ENCODE measurements at places on chromosomes 7 and 10. TPM values are rescaled to one million over a fixed set of nuclear protein-coding genes. Genes with fewer than 3 reads are reported as not detected.
A peak's percentile ranks its signal among the peaks of the same experiment; 100 is the strongest.

Gene GPR158
- polyA plus RNA-seq = 0.33 TPM

Gene PROSER2
- 6.7 TPM for polyA plus RNA-seq

Gene ATG9B
- 1.8 TPM for polyA plus RNA-seq

Gene VSTM4
- polyA plus RNA-seq = 10.2 TPM

Gene MKI67
- polyA plus RNA-seq = 26.5 TPM

Gene HTR7
- polyA plus RNA-seq = 2.2 TPM

Gene LRIT1
- polyA plus RNA-seq = not detected

Gene TSPAN13
- polyA plus RNA-seq = 189 TPM

Gene DKK1
- polyA plus RNA-seq = 2.7 TPM

Gene PDE6C
- polyA plus RNA-seq = 0.55 TPM

DNA sequence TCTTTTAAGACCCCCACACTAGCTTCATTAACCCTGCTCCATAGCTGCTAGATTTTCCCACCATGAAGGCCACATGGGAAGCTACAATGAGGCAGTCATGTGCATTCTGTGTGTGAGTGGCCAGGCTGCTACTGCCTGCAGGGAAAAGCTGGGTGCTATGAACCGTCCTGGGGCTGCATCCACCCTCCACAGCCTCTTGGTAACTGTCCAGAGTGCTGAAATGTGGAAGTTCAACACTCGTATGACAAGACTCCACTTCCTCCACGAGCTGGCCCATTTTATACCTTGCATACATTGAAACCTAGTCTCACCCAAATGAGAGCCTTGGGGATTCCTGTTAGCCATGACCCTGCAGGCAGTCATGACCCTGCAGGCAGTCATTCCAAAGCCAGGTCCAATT lies 59.4 kb downstream of the CUZD1 start:
- DNase-seq = peak; percentile 13

DNA sequence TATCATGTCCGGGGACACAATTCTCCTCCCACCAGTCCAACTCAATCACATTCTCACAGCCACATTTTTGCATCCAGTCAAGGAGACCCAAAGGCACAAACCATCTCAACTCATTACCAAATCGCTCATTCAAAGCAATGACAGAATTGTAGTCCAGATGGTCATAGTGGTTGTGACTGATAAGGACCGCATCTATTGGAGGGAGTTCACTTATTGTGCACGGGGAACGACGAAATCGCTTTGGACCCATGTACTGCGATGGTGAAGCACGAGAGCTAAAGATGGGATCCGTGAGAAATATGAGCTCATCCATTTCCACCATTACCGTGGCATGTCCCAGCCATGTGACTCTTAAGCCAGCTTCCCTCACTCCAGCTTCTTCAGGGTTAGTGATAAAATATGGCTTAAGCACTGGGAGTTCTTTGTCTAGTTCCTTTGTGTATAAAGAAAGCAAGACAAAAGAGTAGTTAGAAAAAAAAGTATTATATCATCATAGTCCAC lies 29.1 kb downstream of the NAPEPLD start:
- no peak for DNase-seq

DNA sequence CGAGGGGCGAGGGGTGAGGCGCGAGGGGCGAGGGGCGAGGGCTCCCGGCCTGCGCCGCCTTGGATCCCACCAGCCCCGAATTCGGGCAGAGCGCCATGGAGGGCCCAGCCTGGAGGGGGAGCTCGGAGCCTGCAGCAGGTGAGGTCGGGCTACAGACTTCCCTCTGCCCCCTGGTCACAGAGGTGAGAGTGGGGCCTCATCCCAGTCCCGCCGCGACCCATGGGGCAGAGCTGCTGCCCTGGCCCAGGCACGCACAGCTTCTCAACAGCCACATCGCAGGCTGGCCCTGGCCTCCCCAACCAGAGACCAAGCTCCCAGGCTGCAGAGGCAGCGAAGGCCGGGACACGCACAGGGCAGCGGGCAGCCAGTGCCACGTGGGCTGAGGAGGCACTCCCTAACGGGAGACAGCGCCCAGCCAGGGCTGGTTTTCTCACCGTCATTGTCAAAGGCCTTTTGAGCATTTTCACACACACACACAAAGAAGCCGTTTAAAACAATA lies 191.8 kb downstream of the PTPRN2 start:
- peak; percentile 29 for DNase-seq

DNA sequence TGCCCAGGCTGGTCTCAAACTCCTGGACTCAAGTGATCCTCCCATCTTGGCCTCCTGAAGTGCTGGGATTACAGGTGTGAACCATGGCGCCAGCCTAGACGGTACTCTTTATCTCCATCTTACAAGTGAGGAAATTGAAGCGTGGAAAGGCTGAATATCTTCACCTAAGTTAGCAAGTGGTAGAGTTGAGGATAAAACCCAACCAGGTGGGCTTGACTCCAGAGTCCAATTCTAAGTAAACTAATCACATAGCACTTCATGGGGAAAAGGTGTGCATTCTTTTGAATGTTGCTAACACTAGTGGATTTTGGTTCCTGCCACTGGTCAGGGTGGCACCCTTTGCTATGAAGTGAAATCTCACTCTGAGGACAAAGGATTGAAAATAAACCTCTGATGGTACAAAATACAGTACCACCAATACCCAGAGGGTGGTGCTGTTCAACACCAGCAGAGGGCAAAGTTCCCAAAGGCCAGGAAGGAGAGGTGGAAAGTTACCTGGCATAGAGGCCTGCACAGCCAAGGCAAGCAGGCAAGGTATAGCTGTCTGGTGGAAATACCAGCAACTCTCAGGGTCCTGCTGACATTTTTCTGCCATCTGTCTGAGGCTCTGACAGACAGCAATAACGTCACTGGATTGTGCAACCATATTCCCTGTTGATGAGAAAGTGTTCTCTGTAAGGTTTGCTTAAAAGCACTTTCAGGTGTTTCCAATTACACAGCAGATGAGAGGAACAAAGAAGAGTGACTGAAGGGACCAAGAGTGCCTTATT lies 17.6 kb downstream of the ZDHHC16 start:
- DNase-seq = peak; percentile 67

- no peak for DNase-seq
These were observed 59.1 kb downstream of the RAMP3 start for GRCh38 chr7:45216622-45217165.

GRCh38 chr10:30701451-30702173 lies 72.1 kb upstream of the LYZL2 start:
- DNase-seq = peak; percentile 8

DNA sequence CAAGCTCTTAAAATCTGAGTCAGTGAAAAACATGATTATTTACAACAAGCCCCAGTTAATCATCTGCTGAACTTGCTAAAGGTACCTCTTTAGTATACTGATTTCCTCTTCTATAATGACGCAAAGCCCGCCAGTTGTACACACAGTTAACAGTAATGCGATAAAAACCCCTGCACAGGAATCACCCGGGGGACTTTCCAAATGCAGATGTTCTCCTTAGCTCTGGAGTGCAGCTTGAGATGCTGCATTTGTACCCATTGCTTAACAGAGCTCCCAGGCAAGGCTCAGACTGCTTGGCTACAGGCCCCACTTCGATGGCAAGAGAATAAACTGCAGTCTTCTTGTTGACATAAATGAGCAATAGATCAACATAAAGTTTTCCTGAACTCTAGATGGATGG lies 279.6 kb upstream of the HGF start:
- DNase-seq = no peak

- no peak for DNase-seq
These were observed 343.7 kb downstream of the ELMO1 start for GRCh38 chr7:37104822-37105518.

GRCh38 chr7:111091593-111092358 lies 849 bp downstream of the LRRN3 start:
- no peak for DNase-seq

GRCh38 chr7:16114633-16115032 lies 306.7 kb downstream of the CRPPA start:
- no peak for DNase-seq

DNA sequence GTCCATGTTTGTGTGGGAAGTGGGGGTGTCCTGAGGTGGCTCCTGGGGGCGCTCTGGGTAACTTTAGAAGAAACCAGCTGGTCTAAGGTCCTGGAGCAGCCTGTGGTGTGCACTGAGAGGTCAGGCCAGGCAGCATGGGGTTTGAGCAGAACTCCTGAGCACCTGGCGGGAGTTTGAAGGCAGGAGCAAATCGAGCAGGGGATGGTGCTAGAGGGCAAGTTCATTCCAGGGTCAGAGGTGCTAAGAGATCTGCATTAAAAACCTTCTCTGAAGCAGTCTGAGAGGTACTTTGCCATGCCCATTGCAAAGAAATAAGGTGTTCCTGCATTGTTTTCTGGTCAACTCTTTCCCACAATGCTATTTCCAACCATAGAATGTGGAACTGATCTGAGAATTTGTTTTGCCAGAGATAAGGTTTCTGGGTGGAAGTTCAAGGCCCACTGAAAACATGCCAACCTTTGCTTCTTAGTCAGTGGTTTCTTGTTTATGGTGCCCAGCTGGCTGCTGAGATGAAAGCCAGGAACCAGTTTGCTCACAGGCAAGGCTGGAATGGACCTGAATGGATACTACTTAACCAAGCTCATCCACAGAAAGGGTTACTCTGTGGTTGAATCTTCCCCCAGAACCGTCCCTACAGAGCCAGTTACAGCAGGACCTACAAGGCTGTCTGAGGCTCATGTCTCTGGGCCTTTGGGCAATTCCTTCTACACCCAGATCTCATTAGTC lies 136.3 kb upstream of the TMEM72 start:
- DNase-seq = no peak

GRCh38 chr7:3234851-3235250 lies 66.2 kb upstream of the SDK1 start:
- DNase-seq = no peak

- no peak for DNase-seq
These were observed 7.0 kb downstream of the CALML3 start for GRCh38 chr10:5531558-5532306.

- no peak for DNase-seq
These were observed 339.6 kb upstream of the VWC2 start for GRCh38 chr7:49433794-49434193.

DNA sequence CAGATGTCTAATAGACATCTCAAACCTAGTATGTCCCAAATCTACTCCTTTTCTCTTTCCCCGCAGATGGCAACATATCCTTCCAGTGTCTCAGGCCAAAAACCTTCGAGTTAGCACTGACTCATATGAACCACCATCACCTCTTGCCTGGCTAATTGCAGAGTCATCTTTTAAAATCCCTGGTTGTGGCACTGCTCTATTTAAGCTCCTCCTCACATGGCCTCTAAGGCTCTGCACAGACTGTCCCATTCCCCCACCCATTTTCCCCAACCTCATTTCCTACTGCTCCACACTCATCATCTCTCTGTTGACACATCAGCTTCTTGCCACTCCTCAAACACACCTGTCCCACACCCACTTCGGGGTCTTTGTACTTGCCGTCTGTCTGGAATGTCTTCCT lies 16.8 kb upstream of the HBP1 start:
- DNase-seq = peak; percentile 29

DNA sequence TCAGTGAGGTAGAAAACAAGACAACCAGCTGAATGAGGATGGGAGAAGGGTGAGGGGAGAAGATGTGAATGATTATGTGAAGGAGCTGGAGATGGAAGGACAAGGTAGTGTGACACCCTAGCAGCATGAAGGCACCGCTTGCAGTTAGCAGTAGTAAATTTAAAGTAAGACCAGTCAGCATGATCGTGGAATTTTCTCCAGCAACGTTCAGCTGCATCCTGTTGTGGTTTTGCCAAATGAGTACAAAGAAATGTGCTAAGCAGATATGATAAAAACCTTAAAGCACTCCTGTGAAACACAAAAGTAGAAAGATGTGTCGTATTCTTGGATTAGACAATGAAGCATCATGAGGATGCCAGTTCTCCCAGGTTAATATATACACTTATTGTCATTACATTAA lies 34.1 kb upstream of the IFRD1 start:
- DNase-seq = no peak

DNA sequence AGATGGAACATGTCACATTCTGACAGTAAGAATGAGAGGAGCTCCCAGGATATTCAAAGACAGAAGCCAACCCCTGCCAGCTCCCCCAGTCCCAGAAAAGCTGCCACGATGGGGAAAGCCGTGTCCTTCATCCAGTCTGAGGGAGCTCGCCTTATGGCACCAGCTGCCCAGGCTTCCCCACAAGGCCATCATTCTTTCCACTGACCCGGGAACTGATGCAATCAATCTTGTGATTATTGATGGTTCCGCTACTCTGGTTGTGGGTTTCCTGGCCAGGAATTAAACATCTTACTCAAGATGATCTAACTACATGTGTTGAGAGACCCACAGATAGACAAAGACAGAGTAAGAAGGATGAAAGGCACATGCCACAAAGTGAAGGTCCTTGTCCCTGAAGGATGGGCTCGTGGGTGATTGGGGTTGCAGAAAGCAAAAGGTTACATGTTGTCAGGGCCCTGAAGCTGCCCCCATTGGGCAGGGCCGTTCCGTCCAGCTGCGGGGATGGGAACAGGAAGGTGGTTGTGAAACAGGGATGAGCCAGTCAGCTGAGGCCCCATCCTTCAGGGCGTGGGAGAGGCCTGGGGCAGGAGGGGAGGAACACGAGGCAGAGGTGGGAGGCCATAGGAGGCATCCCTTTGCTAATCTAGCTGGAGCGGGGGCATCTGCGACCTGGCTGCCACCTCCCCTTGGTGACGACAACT lies 127.6 kb downstream of the OAT start:
- DNase-seq = no peak

DNA sequence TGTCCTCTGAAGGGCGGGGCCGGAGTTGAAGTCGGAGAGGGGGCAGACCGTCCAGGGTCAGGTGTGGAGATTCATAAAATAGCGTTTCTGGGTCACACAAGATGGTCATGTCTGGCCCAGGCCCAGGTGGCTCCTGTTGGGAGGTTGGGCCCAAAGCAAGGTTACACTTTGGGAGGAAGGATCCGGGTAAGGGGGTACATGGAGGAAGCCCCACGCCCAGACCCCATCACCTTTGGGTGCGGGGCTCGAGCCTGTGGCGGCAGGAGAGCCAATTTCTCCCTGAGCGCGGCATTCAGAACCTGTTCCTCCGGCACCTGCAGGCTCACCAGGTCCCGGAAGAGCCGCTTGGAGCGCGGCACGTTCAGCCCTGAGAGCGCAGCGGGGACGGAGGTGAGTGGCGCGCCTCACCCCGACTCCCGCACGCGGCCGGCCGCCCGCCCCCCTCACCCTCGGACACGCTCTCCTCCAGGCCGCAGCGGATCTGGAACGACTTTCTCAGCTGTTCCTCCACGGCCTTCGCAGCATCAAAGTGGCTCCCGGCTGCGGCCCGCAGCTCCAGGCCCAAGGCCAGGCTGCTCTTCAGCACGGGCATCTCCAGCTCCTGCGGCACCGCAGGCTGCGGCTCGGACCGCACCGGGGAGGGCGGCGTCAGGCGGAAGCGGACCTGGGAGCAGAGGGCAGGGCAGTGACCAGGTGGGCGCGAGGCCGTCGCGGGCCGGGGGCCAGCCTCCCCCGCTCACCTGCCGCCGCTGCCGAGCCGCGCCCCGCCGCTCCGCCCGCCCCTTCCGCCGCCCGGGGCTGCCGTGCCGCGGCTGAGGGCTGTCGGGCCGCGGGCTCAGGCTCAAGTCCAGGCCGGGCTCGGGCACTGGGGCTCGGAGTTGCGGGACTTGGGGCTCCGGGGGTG lies 644 bp downstream of the PPP1R35 start:
- no peak for DNase-seq

DNA sequence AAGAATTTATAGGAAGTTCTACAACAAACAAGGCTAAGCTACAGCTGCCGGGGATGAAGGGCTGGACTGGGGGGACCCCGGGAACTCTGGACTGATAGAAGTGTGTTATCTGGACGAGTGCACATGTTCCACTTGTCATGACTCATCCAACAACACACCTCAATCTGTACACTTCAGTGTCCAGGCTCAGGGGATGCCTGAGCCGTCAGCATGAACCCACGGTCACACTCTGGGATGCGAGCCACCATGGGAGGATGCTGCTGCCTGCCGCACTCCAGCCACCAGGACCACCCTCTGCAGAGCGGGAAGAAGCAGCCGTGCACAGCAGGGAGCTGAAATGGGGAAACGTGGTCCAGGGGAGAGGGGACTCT lies 67.5 kb downstream of the MAD1L1 start:
- no peak for DNase-seq

Data from large intestine (tissue), 12 donors.